ENCODE measurements at places on chromosomes 7 and 10.

- DNase-seq: no peak
Observed at GRCh38 chr10:100715445-100716385, 29.7 kb upstream of the PAX2 start.

DNA sequence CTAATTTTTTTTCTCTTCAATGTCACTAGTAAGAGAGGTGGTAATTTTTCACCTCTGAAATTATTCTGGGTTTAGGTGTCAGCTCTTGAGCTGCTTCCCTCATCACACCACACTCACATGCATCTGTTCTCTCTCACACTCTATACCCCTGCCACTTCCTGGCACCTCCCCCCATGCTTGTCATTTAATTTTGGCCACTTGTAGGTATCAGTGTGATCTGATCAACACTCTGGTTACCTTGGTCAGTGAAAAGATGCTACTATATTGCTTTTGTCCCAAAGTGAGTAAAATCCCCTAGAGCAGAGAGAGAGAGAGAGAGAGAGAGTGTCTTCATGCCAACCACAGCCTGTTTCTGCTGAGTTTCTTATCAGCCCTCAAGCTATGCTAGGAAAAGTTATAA lies 42.5 kb downstream of the STK17A start:
- no peak for DNase-seq

- DNase-seq: no peak
Observed at GRCh38 chr7:140042386-140042670, 20.4 kb downstream of the PARP12 start.

GRCh38 chr7:36790311-36790787 lies 66.1 kb upstream of the AOAH start:
- DNase-seq: no peak

DNA sequence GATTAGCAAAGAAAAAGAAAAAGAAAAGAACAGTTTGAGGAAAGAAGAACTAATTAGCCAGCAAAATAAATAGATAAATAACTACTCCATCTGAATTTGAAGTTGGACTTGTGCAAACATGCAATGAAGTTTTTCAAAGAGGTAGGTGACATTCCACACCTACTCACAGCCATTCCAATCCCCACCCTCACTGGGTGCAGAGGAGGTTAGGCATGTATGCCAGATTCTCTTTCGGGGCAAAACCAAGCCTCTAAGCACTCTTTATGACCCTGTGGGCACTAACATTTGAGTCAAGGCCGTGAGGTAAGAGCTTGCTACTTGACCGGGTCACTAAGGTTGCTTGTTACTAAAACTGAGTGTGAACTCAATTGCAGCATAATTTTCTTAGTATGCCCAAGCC lies 108.4 kb upstream of the SEMA3A start:
- no peak for DNase-seq

DNA sequence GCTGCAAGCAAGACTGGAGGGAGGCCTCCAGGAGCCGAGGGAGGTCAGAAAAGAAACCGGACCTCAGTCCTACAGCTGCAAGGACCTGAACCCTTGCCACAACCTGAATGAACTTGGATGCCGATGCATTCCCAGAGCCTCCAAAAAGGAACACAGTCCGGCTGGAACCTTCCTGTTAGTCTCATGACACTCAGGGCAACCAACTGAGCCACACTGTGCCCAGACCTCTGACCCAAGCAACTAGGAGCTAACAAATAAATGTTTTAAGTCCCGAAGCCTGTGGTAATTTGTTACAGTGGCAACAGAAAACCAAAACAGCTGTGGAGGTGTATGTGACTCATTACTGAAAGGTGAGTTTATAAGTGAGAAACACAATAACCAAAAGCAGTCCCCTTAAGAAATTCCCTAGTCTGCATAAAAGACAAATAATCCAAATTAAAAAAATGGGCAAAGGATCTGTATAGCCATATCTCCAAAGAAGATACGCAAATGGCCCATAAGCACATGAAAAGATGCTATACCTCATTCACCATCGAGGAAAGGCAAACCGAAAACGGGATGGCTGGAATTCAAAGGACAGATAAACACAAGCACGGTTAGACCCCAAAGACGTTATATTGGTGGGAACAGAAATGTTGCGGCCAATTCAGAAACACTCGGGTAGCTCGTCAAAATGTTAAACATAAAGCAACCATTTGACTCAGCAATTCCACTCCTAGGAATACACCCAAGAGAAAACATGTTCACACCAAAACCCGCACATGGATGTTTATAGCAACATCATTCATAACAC lies 24.8 kb downstream of the GNA12 start:
- DNase-seq: no peak

- DNase-seq: no peak
Observed at GRCh38 chr10:103227416-103227815, 18.3 kb upstream of the RPEL1 start.

GRCh38 chr10:95327367-95327766 lies 36.6 kb upstream of the PDLIM1 start:
- DNase-seq: no peak
